Progenitor cell of endocrine pancreas (in vitro differentiated cells): ENCODE measurements at places on chromosomes 12 and 14. TPM values are rescaled to one million over a fixed set of nuclear protein-coding genes. Genes with fewer than 3 reads are reported as not detected.

- H3K4me1 ChIP-seq, result peaks cover 18% of the 10 kb centered on the region
- no peak overlapping the region for H3K27ac ChIP-seq
- no peak for DNase-seq
- H3K4me3 ChIP-seq, result no peak overlapping the region
Observed at GRCh38 chr12:116640281-116640680, 81.1 kb downstream of the MAP1LC3B2 start.

DNA sequence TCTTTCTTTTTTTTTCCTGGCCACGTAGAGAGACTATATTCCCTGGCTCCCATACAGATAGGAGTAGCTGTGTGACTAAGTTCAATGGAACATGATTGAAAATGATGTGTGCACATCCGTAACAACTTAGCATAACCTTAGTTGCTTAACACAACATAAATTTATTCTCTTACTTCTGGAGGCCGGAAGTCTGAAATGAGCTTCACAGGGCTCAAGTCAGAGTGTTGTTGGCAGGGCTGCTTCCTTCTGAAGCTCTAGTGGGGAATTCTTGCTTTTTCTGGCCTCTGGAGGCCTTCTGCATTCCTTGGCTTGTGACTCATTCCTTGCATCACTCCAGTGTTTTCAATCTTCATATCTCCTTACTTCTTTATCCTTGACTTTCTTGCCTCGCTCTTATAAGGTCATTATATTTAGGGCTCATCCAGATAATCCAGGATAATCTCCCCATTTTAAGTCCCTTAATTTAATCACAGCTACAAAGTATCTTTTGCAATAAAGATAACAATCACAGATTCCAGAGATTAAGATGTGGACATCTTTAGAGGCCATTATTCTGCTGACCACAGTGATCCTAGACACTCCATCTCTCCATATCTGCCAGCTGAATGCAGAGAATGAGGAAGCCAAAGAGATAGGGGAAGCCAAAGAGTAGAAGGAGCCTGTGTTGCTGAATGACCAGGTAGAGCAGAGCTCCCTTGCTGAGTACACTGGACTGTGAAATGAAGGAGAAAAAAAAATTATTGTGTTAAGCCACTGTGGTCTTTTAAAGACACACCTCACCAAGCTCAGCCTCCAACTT is 21.0 kb upstream of the SNX6 start:
- H3K4me1 ChIP-seq, result no peaks in the 10 kb centered on the region
- no peaks in the 10 kb centered on the region for H3K36me3 ChIP-seq
- H3K4me3 ChIP-seq, result no peak overlapping the region
- H3K27me3 ChIP-seq, result no peaks in the 10 kb centered on the region
- no peak for DNase-seq

- no peak overlapping the region for H3K4me3 ChIP-seq
- no peak overlapping the region for H3K27ac ChIP-seq
- DNase-seq, result no peak
- H3K36me3 ChIP-seq, result no peaks in the 10 kb centered on the region
- H3K4me1 ChIP-seq, result no peaks in the 10 kb centered on the region
- H3K27me3 ChIP-seq, result peaks cover 13% of the 10 kb centered on the region
Observed at GRCh38 chr14:95062946-95063345, 94.4 kb downstream of the DICER1 start.

DNA sequence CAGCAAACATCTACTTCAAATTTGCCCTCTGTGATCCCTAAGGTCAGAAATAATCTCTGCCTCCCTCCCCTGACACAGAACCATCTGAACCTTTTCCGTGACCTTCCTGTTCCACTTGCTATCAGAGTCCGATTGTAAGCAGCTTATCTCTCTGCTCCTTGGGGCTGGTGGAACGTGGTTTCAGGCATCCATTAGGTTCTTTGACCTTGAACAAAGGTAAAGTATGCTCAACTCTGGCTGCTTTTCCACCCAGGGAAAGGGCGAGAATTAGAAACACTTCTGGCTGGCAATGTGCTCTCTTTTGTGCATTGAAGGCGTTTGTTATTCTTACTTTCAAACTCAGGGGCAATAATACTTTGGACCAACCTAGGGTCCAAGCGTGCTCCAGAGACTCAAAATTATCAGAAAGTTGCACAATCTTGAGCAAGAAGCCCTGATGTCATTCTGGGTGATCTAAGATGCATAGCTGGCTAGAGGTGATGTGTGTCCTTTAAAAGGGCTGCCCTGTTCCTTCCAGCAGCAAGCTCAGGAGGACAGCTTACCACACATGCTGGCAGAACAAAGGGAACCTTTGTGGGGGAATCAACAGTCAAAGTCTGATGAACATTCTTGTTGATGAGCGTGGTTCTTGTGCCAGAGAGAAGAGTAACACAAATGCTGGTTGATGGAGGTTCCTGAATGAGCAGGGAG is 29.8 kb downstream of the ADGRD1 start:
- peaks cover 20% of the 10 kb centered on the region for H3K4me1 ChIP-seq
- no peaks in the 10 kb centered on the region for H3K36me3 ChIP-seq
- peaks cover 11% of the 10 kb centered on the region for H3K27me3 ChIP-seq

GRCh38 chr12:63802012-63802608 is 22.4 kb downstream of the RXYLT1 start:
- DNase-seq, result no peak
- no peak overlapping the region for H3K4me3 ChIP-seq
- H3K36me3 ChIP-seq, result no peaks in the 10 kb centered on the region
- H3K27me3 ChIP-seq, result no peaks in the 10 kb centered on the region
- peaks cover 6% of the 10 kb centered on the region for H3K4me1 ChIP-seq

- H3K4me3 ChIP-seq, result no peak overlapping the region
- peaks cover 2% of the 10 kb centered on the region for H3K36me3 ChIP-seq
- DNase-seq, result no peak
- H3K27ac ChIP-seq, result no peak overlapping the region
- H3K27me3 ChIP-seq, result no peaks in the 10 kb centered on the region
- H3K4me1 ChIP-seq, result peaks cover 2% of the 10 kb centered on the region
Observed at GRCh38 chr12:116094475-116094874, 183.0 kb downstream of the MED13L start.

GRCh38 chr14:74261288-74261687 is 22.0 kb downstream of the VSX2 start:
- no peaks in the 10 kb centered on the region for H3K36me3 ChIP-seq
- peaks cover 45% of the 10 kb centered on the region for H3K27me3 ChIP-seq
- H3K4me3 ChIP-seq, result no peak overlapping the region
- H3K4me1 ChIP-seq, result no peaks in the 10 kb centered on the region
- no peak overlapping the region for H3K27ac ChIP-seq

GRCh38 chr12:75684678-75685616 is 173.5 kb upstream of the KRR1 start:
- no peaks in the 10 kb centered on the region for H3K27me3 ChIP-seq
- H3K36me3 ChIP-seq, result peaks cover 2% of the 10 kb centered on the region
- H3K4me3 ChIP-seq, result no peak overlapping the region
- no peaks in the 10 kb centered on the region for H3K4me1 ChIP-seq
- DNase-seq, result no peak

GRCh38 chr12:79635676-79636075 is 55.1 kb downstream of the PAWR start:
- no peaks in the 10 kb centered on the region for H3K27me3 ChIP-seq
- H3K36me3 ChIP-seq, result no peaks in the 10 kb centered on the region
- no peak overlapping the region for H3K4me3 ChIP-seq
- no peak overlapping the region for H3K27ac ChIP-seq
- H3K4me1 ChIP-seq, result peaks cover 1% of the 10 kb centered on the region

- H3K27ac ChIP-seq, result no peak overlapping the region
- H3K4me1 ChIP-seq, result peaks cover 12% of the 10 kb centered on the region
- H3K4me3 ChIP-seq, result no peak overlapping the region
- no peaks in the 10 kb centered on the region for H3K36me3 ChIP-seq
- DNase-seq, result no peak
Observed at GRCh38 chr14:75208843-75209242, 32.4 kb upstream of the TMED10 start.

DNA sequence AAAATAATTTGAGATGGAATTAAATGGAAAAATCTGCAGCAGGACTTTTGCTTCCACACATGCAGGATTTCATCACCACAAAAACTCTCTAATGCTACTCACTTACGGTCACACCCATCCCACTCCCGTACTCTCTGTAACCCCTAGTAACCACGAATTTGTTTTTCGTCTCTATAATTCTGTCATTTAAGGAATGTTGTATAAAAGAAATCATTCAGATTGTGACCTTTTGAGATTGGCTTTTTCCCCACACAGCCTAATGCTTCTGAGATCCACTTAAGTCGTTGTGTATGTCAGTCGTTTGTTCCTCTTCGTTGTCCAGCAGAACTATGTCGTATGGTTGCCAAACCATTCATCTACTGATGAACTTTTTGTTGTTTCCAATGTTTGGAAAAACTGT is 19.8 kb upstream of the PZP start:
- H3K36me3 ChIP-seq, result peaks cover 2% of the 10 kb centered on the region
- DNase-seq, result no peak
- peaks cover 12% of the 10 kb centered on the region for H3K27me3 ChIP-seq
- no peak overlapping the region for H3K4me3 ChIP-seq
- peaks cover 6% of the 10 kb centered on the region for H3K4me1 ChIP-seq

- no peaks in the 10 kb centered on the region for H3K36me3 ChIP-seq
- H3K27me3 ChIP-seq, result peaks cover 7% of the 10 kb centered on the region
- H3K4me3 ChIP-seq, result no peak overlapping the region
- DNase-seq, result no peak
Observed at GRCh38 chr14:33809396-33809981, 141.4 kb downstream of the EGLN3 start.

- H3K4me1 ChIP-seq, result no peaks in the 10 kb centered on the region
- no peak overlapping the region for H3K4me3 ChIP-seq
- H3K36me3 ChIP-seq, result no peaks in the 10 kb centered on the region
Observed at GRCh38 chr12:40258371-40258770, 33.6 kb downstream of the LRRK2 start.

- no peak overlapping the region for H3K27ac ChIP-seq
- H3K36me3 ChIP-seq, result no peaks in the 10 kb centered on the region
- H3K27me3 ChIP-seq, result peaks cover 34% of the 10 kb centered on the region
- DNase-seq, result no peak
Observed at GRCh38 chr14:94697773-94698556, 71.9 kb downstream of the GSC start.

DNA sequence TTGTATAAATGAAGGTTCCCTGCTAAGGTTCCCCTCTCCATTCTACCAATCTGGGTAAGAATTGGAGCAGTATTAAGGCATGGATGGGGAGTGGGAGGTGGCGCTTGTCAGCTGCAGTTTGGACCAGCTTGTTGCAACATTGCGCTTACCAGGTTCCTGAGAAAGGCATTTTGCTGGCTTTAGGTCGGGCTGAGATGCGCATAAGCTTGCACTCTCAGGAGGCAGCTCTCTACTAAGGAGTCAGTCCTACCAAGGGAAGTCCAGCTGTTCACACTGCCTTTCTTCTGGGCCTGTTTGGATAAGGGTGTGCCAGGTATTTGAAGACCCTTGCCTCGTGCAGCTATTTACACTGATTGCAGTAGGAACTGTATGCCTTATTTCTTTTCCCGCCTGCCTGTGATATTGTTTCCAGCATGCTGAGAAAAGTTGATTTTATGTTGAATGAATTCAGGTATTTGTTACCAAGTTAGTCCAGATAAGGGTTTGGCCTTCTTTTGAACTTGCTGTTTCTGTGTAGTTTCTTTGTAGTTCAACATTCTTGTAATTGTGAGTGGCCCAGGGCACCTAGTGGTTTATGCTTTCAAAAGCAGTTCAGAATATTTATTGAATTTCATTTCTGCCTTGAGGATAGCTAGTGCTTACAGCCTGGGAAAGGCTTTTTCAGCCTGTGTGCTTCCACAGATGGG is 2.6 kb downstream of the MLEC start:
- H3K36me3 ChIP-seq, result peaks cover 5% of the 10 kb centered on the region
- no peaks in the 10 kb centered on the region for H3K27me3 ChIP-seq
- DNase-seq, result no peak
- H3K27ac ChIP-seq, result peak overlapping the region; percentile 74
- H3K4me1 ChIP-seq, result peaks cover 47% of the 10 kb centered on the region
- peak overlapping the region; percentile 76 for H3K4me3 ChIP-seq

GRCh38 chr12:14635776-14636175 is 60.6 kb downstream of the GUCY2C start:
- no peaks in the 10 kb centered on the region for H3K4me1 ChIP-seq
- H3K27ac ChIP-seq, result no peak overlapping the region
- H3K36me3 ChIP-seq, result peaks cover 19% of the 10 kb centered on the region
- H3K4me3 ChIP-seq, result no peak overlapping the region
- no peak for DNase-seq

DNA sequence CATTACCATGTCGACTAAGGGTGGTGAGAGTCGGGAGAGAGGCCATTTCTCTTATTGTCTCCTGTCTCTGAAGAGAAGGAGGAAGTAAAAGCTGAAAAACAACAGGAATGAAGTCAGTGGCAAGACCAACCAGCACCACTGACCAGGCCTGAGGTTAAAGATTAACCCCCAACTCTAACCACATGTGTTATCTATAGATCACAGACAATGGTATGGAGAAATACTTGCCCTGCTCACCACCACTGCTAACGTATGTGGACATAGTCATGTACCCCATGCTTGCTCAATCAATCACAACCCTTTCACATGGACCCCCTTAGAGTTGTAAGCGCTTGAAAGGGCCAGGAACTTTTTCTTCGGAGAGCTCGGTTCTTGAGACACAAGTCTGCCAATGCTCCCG is 690.9 kb upstream of the LMO3 start:
- no peaks in the 10 kb centered on the region for H3K27me3 ChIP-seq
- H3K4me3 ChIP-seq, result no peak overlapping the region
- DNase-seq, result no peak
- H3K4me1 ChIP-seq, result no peaks in the 10 kb centered on the region

DNA sequence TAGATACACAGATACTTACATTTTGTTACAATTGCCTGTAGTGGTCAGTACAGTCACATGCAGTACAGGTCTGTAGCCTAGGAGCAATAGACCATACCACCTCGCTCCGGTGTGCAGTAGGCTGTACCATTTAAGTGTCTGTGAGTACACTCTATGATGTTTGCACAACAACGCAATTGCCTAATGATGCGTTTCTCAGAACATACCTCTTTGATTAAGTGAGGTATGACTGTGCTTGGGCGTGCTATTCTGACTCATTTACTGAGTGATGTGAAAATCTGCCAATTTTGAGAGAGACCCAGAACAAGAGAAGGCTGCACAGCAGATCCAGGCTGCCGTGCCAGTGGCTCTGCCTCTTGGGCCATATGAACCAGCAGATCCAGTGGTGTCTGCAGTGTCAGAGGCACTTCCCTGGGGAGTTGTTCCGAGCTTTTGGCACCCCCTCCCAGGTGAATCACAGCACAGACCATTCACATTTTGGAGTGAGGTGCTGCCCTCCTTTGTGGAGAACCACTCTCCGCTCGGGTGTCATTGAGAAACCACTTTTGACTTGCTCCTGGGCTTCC is 20.4 kb downstream of the DLK1 start:
- H3K4me1 ChIP-seq, result peaks cover 1% of the 10 kb centered on the region
- no peak for DNase-seq
- H3K4me3 ChIP-seq, result no peak overlapping the region
- H3K27ac ChIP-seq, result no peak overlapping the region

- H3K27me3 ChIP-seq, result no peaks in the 10 kb centered on the region
- no peak overlapping the region for H3K4me3 ChIP-seq
- peaks cover 5% of the 10 kb centered on the region for H3K36me3 ChIP-seq
- H3K27ac ChIP-seq, result no peak overlapping the region
- H3K4me1 ChIP-seq, result peaks cover 2% of the 10 kb centered on the region
- DNase-seq, result no peak
Observed at GRCh38 chr12:113253532-113254285, 32.4 kb downstream of the TPCN1 start.

GRCh38 chr14:104424406-104425072 is 155.0 kb upstream of the C14orf180 start:
- H3K36me3 ChIP-seq, result no peaks in the 10 kb centered on the region
- no peak overlapping the region for H3K4me3 ChIP-seq
- H3K27ac ChIP-seq, result no peak overlapping the region
- no peak for DNase-seq

GRCh38 chr12:46433829-46434228 is 61.3 kb upstream of the SLC38A2 start:
- no peaks in the 10 kb centered on the region for H3K27me3 ChIP-seq
- peaks cover 22% of the 10 kb centered on the region for H3K4me1 ChIP-seq
- DNase-seq, result no peak
- no peak overlapping the region for H3K27ac ChIP-seq
- no peaks in the 10 kb centered on the region for H3K36me3 ChIP-seq
- H3K4me3 ChIP-seq, result no peak overlapping the region

The C14orf180 gene
- not detected in 2 replicates for total RNA-seq

The VDR gene
- 0.31 and 0.38 TPM in 2 replicates for total RNA-seq

The KERA gene
- not detected in 2 replicates for total RNA-seq
